ENCODE measurements at places on chromosomes 3 and 15.

GRCh38 chr3:189519458-189519857 is 111.7 kb upstream of the TP63 start:
- DNase-seq = no peak
- no peaks in the 10 kb centered on the region for H3K4me1 ChIP-seq

DNA sequence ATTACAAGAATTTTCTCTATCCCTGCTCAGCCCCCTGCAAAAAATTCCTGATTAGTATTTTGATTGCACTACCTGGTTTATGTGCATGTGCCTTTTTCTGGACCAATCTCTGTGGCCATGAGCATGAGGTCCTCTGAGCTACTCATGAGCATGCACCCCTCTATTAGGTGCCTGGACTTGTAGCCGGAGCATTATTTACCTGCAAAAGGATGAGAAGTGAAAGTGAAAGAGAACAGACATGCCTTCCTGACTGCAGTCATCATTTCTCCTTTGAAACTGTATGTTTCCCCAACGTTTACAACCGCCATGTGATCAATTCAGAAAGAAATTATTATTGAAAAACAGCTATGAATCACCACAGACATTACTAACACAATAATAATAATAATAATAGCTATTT is 1008.8 kb downstream of the ROBO2 start:
- no peak overlapping the region for H3K4me3 ChIP-seq
- DNase-seq = no peak

- DNase-seq = peak; percentile 37
- no peak overlapping the region for H3K27ac ChIP-seq
- H3K4me3 ChIP-seq = peak overlapping the region; percentile 56
- H3K36me3 ChIP-seq = no peaks in the 10 kb centered on the region
- peaks cover 17% of the 10 kb centered on the region for H3K4me1 ChIP-seq
Measured at GRCh38 chr15:40930430-40931299, 1.5 kb downstream of the DLL4 start.

DNA sequence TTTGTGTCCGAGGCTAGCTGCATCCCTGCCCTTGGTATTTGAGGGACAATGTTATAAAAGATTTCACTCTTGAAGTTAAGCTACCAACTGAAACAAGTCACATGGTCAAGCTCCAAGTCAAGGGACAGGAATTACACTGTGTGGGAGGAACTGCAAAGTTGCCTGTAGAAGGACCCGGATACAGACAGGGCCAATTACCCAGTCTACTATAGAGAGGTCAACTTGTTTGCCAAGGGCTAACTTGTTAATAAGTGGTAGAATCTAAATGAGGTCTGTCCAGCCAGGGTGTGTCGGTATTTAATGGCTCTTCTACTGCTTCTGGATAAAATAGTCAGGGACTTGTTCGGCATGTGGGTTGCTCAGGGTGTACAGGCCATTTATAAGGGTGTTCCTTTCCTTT is 55.7 kb downstream of the PTPRG start:
- no peak for DNase-seq
- H3K36me3 ChIP-seq = no peaks in the 10 kb centered on the region
- no peak overlapping the region for H3K27ac ChIP-seq

GRCh38 chr15:29990035-29990434 is 92.7 kb upstream of the GOLGA8J start:
- no peaks in the 10 kb centered on the region for H3K27me3 ChIP-seq
- no peak overlapping the region for H3K4me3 ChIP-seq
- H3K36me3 ChIP-seq = no peaks in the 10 kb centered on the region
- no peak overlapping the region for H3K27ac ChIP-seq

GRCh38 chr3:81302045-81302444 is 459.4 kb downstream of the GBE1 start:
- no peaks in the 10 kb centered on the region for H3K27me3 ChIP-seq
- H3K27ac ChIP-seq = no peak overlapping the region
- H3K4me3 ChIP-seq = no peak overlapping the region
- peak; percentile 66 for DNase-seq
- no peaks in the 10 kb centered on the region for H3K36me3 ChIP-seq

- no peak overlapping the region for H3K4me3 ChIP-seq
- H3K27me3 ChIP-seq = no peaks in the 10 kb centered on the region
- H3K36me3 ChIP-seq = no peaks in the 10 kb centered on the region
Measured at GRCh38 chr3:160179906-160180305, 45.3 kb upstream of the C3orf80 start.

DNA sequence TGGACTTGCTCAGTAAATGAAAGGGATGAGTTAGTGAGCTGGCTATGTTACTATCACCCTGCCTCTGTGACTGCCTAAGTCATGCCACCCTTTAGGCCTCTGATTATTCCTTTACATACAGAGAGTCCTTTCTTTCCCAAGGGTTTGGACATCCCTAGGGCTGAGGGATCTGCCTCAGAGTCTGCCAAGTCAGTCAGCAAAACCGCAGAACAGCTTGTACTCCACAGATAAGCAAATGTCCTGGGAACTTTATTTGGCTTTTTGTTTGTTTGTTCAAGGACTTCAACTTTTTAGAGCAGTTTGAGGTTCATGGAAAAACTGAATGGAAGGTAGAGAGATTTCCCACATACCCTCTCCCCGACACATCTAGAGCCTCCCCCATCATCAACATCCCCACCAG is 82.6 kb upstream of the TRIM42 start:
- H3K4me1 ChIP-seq = no peaks in the 10 kb centered on the region
- DNase-seq = peak; percentile 18
- H3K27ac ChIP-seq = no peak overlapping the region
- 0 out of 2 replicates have a peak, but pooled peaks cover 6% of the 10 kb centered on the region for H3K27me3 ChIP-seq
- no peaks in the 10 kb centered on the region for H3K36me3 ChIP-seq

GRCh38 chr15:39709941-39710340 is 72.7 kb downstream of the FSIP1 start:
- H3K27me3 ChIP-seq = no peaks in the 10 kb centered on the region
- H3K36me3 ChIP-seq = no peaks in the 10 kb centered on the region
- no peak overlapping the region for H3K27ac ChIP-seq
- H3K4me3 ChIP-seq = no peak overlapping the region
- no peaks in the 10 kb centered on the region for H3K4me1 ChIP-seq

DNA sequence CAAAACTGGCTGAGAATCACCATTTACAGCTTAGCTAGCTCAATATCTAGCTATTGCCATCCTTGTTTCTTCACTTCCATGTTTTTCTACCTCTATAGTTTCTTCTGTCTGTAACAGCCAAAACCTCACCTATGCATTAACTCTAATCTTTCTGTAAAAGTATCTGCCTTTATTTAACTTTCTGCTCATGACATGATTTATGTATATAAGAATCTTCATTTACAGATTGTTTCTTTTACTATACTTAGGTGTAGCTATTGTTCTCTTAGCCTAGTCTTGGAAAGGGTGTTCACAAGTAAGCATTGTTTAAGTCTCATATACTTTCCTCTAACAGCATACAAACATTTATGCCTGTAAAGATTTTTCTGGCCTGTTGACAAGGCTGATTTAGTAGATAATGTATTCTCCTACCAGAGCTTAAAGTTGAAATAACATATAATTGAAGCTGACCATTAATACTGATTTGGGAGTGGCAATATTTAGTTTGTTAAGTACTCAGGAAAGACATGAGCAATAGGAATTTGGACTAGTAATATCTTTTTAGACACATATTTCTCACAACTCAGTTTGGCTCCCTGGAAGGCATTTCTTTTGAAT is 9.4 kb downstream of the FILIP1L start:
- H3K27ac ChIP-seq = no peak overlapping the region
- no peak for DNase-seq
- H3K4me1 ChIP-seq = peaks cover 50% of the 10 kb centered on the region
- H3K27me3 ChIP-seq = no peaks in the 10 kb centered on the region
- no peak overlapping the region for H3K4me3 ChIP-seq

GRCh38 chr15:71373917-71374316 is 258.6 kb downstream of the THSD4 start:
- H3K4me3 ChIP-seq = no peak overlapping the region
- DNase-seq = no peak
- no peaks in the 10 kb centered on the region for H3K27me3 ChIP-seq
- no peaks in the 10 kb centered on the region for H3K36me3 ChIP-seq
- peaks cover 15% of the 10 kb centered on the region for H3K4me1 ChIP-seq
- no peak overlapping the region for H3K27ac ChIP-seq

DNA sequence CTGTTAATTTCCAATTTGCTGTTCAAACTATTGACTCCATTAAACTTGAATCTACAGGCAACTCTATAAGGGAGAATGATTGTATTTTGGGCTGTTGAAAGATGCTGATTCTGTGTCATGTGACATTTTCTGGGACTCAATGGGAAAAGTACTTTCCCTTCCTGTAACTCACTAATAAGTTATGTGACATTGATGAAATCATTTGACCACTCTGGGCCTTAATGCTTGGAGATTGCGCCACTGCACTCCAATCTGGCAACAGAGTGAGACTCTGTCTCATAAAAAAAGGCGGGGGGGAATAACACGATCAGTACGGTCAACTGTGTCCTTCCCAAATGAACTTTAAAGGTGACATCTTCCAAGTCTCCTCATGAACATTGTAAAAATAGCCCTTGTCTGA is 215.2 kb upstream of the SGO1 start:
- H3K4me1 ChIP-seq = no peaks in the 10 kb centered on the region
- no peaks in the 10 kb centered on the region for H3K27me3 ChIP-seq
- DNase-seq = no peak
- no peak overlapping the region for H3K27ac ChIP-seq

DNA sequence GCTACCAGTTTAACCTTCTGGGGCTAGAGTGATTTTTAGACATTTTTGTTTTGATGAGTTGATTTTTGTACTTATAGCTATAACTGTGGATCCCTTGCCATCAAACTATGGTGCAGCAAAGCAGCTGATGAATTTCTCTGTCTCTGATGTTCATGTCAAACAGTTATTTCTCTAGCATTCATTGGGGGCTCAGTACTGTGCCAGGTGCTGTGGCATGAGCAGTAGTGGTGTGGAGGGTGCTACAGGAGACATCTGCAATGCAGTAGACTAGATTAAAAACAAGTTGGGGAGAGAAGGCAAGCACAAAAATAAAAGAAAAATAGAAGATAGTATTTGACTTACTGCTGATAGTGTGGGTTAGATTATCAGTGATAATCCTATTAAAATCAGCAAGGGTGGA is 95.3 kb downstream of the AKAP13 start:
- H3K27me3 ChIP-seq = no peaks in the 10 kb centered on the region
- DNase-seq = no peak
- H3K4me1 ChIP-seq = peaks cover 44% of the 10 kb centered on the region
- H3K36me3 ChIP-seq = no peaks in the 10 kb centered on the region

DNA sequence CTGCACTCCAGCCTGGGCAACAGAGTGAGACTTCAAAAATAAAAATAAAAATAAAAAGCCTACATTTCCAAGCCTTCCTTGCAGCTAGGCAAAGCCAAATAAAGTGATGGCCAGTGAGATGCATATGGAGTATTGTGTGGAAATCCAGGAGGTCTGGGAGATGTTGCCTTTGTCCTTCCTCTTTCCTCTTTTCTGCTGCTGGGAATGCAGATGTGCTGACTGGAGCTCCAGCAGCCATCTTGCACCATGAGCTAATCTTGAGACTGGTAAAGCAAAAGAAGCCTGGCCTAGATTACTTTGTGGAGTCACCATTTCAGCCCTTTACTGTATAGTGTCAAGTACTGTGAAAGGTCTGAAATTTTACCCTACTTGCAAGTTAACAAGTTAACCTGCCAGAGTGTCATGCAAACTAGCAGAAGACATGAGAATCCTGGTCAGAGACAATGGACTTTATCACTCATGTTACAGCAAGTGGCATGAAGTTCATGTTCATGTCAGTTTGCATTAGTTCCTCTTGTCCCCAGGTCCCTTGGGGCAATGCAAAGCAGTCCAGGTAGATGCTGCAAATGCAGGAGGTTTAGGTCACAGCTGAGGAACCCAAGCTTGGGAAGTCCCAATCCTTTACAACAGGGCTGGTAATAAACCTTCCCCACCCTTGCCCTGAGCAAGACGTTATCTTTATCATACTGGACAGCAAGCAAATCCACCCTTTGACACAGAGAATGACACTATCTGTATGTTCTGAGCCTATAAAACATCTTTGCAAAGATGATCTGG is 103.1 kb downstream of the TLE3 start:
- no peaks in the 10 kb centered on the region for H3K4me1 ChIP-seq
- no peak for DNase-seq
- H3K4me3 ChIP-seq = no peak overlapping the region
- no peak overlapping the region for H3K27ac ChIP-seq

DNA sequence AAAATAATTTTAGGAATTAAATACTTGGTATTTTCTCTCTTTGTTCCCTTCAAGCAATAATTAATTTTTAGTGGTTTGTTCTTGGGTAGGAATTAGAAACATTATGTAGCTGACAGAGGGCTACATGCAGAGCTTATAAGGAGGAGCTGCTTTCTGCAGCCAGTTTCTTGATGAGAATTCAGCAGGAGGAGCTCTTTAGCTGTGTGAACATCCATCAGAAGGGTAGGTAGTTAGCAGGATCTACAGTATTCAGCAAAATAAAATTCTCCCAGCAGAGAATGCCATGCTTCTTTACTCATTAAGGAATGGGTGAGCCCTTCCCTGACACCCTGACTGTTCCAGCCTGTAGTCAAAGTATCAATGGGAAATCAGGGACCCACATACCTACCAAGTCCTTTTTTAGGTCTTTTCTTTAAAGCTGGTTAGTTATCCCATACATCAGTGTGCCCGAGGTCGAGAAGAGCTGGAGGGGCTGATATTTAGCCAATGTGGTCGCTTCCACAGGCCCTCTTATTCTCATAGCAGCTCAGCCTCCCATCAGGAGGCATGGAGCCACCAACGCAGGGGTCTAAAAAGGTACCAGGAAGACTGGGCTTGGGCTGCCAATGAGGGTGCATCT is 54.0 kb downstream of the KCNAB1 start:
- H3K36me3 ChIP-seq = no peaks in the 10 kb centered on the region
- H3K27me3 ChIP-seq = no peaks in the 10 kb centered on the region
- no peak for DNase-seq
- no peaks in the 10 kb centered on the region for H3K4me1 ChIP-seq
- H3K4me3 ChIP-seq = no peak overlapping the region

DNA sequence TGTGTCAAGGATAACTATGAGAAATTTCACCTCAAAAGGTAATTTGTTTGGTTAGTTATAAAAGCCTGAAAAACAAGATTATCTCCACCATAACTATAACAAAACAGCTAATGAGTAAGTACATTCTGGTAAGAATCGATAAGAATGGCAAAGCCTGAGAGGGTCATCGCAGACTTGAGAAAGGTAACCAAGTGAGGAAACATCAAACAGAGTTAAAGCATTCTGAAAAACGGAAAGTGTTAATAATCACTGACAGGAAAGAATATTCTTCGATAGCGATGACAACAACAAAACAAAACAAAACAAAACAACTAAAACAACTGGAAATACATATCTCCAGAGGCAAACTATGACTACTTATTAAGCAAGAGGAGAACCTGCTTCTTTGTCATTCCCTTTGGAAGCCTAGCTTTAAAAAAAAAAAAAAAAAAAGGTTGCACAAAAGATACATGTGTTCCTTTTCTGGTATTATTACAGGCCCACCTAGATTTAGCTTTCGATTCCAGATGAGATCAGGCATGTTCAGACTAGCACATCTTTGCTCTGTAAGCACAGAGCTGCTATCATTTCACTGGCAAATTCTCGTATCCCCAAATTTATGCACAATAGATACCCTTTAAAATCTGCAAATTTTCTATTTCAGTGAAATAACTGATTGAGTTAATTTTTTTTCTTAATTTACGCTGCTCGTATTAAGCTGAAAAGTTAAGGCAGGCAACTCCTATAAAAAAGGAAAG is 155.6 kb downstream of the TIGIT start:
- H3K36me3 ChIP-seq = no peaks in the 10 kb centered on the region
- peak; percentile 42 for DNase-seq
- H3K4me3 ChIP-seq = no peak overlapping the region
- H3K27me3 ChIP-seq = no peaks in the 10 kb centered on the region
- H3K27ac ChIP-seq = peak overlapping the region; percentile 44
